ENCODE measurements at places on chromosomes 12 and 14. TPM values are rescaled to one million over a fixed set of nuclear protein-coding genes. Genes with fewer than 3 reads are reported as not detected.

Gene ARHGAP9
- total RNA-seq = 30.6 TPM

Gene CYP27B1
- total RNA-seq = 12.9 TPM

Gene AKAP3
- total RNA-seq = 2.5 TPM

Gene MIPOL1
- 23.7 TPM for total RNA-seq

Gene SEL1L
- total RNA-seq = 43.5 TPM

Gene CCDC196
- total RNA-seq = not detected

Gene OR6C2
- total RNA-seq = not detected

Gene APEX1
- total RNA-seq = 43.8 TPM

Gene ADCY6
- total RNA-seq = 22.9 TPM

Gene SSTR1
- not detected for total RNA-seq

Gene RNASE7
- total RNA-seq = not detected

Gene KRT2
- not detected for total RNA-seq

Gene SLCO1B1
- total RNA-seq = not detected

GRCh38 chr14:69298131-69299071 lies 38.4 kb downstream of the GALNT16 start:
- no peak for DNase-seq

- DNase-seq = no peak
Observed at GRCh38 chr14:91872011-91872501, 4.7 kb upstream of the TC2N start.

GRCh38 chr12:43306066-43306465 lies 245.9 kb downstream of the ADAMTS20 start:
- DNase-seq = no peak

GRCh38 chr12:93183940-93184671 lies 193.6 kb upstream of the NUDT4 start:
- no peak for DNase-seq

GRCh38 chr12:101551362-101552114 lies 43.2 kb upstream of the MYBPC1 start:
- no peak for DNase-seq

GRCh38 chr14:75139185-75139584 lies 12.3 kb upstream of the NEK9 start:
- no peak for DNase-seq

- no peak for DNase-seq
Observed at GRCh38 chr12:47349137-47350061, 269.6 kb upstream of the AMIGO2 start.

DNA sequence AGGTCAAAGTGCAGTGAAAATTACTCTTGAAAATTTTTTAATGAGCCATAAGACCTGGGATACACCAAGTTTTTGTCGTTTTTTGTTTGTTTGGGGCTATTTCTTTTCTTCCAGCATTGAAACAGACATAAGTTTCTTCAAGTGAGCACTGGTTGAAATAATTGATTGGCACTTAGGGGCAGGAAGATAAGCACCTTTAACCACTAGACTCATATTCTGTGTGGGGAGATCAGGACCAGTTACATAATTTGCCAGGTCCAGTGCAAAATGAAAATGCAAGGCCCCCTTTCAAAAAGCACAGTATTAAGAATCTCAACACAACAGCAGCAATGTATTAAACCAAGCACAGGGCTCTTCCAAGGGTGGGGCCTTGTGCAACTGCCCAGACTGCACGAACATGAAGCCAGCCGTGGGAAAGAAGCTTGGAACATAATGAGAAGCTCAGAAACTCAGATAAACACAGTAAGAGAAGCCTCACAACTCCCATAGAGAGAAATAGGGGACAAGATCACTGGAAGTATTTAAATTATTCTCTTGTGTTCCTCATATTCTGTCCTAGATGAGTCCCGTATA lies 3.2 kb upstream of the TCP11L2 start:
- DNase-seq = no peak

DNA sequence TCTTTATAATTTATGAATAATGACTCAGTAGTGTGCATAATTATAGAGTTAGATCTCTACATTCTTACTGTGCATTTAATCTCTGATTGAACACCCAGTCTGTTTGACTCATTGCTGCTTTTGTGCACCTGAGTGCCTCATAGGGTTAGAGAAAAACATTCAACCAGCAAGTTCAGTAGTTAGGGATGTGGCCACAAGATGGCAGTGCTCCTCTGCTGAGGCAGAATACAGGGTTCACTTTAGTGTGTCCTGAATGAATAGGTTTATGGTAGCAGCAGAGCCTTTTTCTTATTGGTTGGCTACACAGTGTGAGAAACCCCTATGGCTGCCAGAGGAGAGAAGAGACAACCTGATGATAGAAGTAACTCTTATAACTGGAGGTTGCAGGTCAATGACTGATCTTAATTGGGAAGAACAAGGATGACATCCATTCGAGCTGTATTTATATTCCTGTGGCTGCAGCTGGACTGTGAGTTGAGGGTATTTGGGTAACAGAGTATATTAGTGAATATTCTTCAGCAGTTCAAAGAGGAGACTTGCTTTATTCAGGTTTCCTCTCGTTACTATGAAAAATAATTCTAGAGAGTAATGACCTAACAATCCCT lies 194.9 kb upstream of the OR4E1 start:
- peak; percentile 8 for DNase-seq

- no peak for DNase-seq
Observed at GRCh38 chr12:28601570-28602058, 411.4 kb downstream of the CCDC91 start.

- DNase-seq = no peak
Observed at GRCh38 chr12:78275886-78276285, 445.2 kb downstream of the NAV3 start.

DNA sequence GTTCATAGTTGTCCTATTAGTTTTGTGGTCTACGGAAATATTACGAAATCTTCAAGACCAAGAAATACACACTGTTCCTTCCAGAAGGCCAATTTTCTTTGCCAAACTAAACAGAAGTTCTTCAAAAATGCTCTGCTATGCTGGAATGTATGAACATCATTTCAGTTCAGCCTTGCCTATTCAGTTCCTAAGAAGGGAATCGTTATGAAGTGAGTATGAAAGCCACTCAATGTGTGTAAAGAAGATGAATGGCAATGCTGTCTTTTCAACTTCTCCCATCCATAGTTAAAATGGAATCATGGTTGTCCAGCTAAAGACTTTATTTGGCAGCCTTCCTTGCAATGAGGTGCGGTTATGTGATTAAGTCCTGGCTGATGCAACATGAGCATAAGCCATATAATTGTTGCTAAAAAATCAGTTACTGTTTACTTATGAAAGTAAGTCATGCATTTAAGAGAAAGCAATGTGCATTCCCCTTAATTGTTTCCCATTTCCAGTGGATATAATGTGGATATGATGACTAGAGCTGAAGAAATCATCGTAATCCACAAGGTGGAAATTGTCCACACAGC lies 73.8 kb upstream of the PTPRR start:
- DNase-seq = no peak

DNA sequence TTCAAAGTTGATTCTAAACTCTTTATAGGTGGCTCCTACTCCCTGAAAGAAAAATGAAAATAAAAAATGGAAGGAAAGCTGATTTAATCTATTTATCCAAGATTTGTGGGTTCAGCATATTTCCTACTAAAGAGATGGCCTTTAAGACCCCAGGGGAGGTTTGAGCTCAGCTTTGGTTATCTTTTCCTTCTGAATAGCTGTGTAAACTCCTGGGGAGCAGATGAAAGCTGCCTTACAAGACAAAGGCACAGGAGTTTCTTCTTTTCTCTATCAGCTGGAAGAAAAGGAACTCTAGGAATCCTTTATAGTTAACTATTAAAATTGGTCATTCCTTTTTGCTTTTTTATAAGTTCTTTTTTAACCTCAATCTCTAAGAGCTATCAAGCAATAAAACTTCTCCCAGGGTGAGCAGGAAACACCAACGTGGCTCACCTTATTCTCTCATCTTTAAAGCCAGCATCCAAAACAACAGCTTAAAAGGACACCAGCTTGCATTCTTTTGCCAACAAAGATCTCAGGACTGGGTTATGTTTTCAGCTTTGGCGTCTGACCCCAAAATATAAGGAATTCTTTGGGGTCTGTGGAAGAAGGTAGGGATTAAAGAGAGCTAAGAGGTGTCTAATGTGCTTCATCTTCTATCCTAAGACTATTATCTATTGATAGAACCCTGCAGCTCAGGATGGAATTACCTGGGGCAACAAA lies 371.7 kb upstream of the KITLG start:
- no peak for DNase-seq

GRCh38 chr12:31440134-31440533 lies 114.2 kb upstream of the SINHCAF start:
- DNase-seq = no peak

DNA sequence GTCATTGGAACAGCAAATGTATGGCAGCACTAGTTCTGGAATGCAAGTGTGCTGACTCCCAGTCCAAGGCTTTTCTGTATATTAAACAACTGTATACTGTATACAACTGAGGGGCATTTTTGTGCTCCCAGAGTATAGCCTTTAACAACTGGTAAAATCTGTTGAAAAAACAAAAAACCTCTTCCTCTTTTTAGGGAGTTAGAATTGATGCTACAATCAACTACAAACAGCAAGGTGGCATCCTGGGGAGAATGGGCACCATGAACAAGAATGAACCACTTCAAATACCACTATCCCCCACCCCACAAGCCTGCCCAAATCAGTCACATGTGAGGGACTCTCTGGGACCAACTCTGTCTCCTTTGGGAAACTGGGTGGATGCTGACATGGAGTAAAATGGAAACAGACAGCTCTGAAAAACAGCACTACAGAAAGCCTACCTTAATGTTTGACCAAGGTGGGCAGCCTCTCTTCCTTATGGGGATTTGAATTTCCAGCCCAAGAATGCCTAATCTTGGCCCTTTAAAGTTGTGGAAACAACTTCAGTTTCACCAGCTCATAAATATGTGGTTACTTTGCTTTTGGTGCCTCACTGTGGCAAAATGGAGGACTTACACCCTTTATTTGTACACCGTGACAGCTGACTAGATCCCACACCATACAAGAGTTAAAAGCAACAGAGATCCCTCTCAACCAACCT lies 7.5 kb downstream of the VTI1B start:
- DNase-seq = no peak

DNA sequence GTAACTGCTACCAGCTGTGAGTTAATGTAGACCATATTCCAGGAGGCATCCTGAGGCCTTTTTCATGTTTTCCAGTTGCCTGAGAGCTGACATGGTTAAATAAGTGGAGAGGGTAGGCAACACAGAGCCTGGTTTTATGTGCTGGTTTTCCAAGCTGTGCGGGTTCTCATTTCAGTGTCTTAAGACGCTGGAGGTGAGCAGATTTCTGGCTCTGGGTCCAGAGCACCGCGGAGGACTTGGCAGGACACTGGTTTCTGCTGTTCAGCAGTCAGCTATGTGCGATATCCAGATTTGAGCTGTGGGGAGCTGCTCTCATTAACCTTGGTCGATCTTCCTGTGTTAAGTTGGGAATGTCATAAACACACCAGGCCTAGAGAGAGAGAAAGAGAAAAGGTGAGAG lies 680.8 kb downstream of the BCL11B start:
- DNase-seq = no peak
